Amygdala (tissue), 56 donors: ENCODE measurements at places on chromosomes 1 and 21.
A peak's percentile ranks its signal among the peaks of the same experiment; 100 is the strongest.

GRCh38 chr21:32929633-32930038 lies 96.1 kb upstream of the OLIG2 start:
- DNase-seq, result no peak

- no peak for DNase-seq
Measured at GRCh38 chr1:178368208-178368607, 128.6 kb downstream of the CLEC20A start.

GRCh38 chr1:211639475-211640300 lies 35.7 kb downstream of the NEK2 start:
- DNase-seq, result no peak

DNA sequence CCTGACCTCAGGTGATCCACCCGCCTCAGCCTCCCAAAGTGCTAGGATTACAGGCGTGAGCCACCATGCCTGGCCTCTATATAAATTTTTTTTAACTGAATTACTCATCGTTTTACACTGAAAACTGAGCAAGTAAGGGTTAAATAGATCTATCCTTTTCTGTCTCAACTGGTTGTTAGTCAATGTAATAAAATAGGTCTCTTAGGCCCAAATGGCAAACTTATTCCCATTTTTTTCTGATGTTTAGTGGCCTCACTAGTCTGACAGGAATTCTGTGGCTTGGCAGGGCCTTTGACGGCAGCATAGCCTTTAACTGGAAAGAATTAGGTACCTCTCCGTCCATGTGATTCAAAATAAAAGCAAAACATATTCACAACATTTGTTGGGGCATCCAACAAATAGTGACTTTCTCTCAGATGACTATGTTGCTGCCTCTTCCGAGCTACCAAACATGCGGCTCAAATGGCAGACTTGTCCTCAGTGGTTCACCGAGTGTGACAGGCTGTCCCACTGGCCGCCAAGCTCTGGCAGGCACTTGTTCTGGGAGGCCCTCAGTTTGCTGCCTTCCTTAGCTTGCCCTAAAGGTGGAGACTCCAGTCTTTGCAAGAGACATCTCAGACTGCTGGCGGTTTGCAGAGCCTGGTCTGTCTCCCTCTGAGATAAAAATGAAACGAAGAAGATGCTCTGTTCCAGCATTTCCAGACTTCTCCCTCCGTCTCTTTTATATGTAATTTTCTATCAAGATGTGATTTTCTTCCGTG lies 17.4 kb downstream of the ATP1A4 start:
- DNase-seq, result no peak

GRCh38 chr1:245512980-245513578 lies 358.3 kb downstream of the KIF26B start:
- no peak for DNase-seq

GRCh38 chr21:19026911-19027310 lies 623.3 kb upstream of the TMPRSS15 start:
- DNase-seq, result no peak

DNA sequence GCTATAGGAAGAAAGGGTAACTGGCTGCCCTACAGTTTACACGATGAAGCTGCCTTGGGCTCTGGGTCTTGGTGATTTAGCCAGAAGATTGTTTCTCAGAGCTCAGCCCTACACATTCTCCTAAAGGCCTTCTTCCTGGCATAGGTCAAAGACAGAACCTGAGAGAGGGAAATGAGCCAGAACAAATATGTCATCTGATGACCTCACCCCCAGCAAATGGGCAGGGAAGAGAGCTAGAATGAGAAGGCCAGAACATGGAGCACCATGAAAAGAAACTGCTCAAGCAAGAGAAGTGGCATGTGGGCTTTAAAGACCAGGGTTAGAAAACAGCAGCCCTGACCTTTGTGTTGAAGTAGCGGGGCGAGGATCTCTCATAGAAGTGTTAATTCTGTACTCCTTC lies 5.5 kb upstream of the ILDR2 start:
- DNase-seq, result no peak

- DNase-seq, result no peak
Measured at GRCh38 chr21:28227881-28228635, 764.6 kb downstream of the LTN1 start.

GRCh38 chr1:156080863-156081179 lies 1.4 kb downstream of the MEX3A start:
- DNase-seq, result no peak

DNA sequence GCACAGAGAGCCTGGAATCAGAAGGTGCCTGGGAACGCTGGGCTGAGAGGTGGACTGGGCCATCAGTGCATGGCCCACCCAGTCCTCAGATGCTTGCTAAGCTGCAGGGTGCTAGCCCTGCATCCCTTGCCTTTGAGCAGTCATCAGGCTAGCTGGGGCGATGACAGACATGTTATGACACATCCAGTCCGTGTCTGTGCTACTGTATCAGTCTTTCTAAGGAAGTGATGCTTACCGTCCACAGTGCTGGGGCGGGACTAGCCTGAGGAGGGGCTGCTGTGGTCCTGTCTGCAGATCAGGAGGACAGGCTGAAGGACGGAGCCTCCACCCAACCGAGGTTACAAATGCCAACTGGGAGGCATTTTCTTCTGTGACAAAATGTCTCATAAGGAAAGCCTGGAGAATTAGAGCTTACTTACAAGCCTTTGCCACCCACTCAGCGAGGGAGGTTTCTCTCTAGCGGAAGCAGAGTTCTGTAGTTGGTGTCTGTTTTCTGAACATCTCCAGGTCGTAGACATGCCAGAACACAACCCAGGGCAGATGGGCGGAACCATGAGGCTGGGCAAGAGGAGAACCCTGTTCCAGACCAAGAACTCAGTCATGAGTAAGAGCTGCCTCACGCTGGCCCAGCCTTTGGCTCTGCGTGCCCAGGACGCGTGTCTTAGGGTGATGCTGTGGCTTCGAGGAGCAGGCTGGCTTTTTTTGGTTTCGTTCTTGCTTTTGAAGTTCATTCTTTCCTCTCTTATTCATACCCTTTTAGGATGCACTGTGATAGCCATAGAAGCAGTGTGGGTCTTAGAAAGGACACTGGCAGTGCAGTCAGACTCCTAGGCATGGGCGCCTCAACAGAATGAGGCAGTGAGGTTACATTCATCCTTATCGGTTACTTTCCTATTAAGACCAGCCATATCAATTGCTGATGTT lies 14.3 kb downstream of the SLFNL1 start:
- DNase-seq, result no peak

DNA sequence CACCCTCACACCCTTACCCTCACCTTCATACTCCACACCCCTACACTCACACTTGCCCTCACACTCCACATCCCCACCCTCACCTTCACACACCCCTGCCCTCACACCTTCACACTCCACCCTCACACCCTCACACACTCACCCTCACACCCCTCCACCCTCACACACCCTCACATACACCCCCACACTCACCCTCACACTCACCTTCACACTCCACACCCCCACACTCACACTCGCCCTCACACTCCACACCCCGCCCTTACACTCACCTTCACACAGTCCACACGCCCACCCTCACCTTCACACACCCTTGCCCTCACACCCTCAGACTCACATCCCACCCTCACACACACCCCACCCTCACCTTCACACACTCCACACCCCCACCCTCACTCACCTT lies 43.6 kb upstream of the EDN2 start:
- DNase-seq, result no peak

- no peak for DNase-seq
Measured at GRCh38 chr21:42787613-42788012, 91.7 kb downstream of the WDR4 start.

DNA sequence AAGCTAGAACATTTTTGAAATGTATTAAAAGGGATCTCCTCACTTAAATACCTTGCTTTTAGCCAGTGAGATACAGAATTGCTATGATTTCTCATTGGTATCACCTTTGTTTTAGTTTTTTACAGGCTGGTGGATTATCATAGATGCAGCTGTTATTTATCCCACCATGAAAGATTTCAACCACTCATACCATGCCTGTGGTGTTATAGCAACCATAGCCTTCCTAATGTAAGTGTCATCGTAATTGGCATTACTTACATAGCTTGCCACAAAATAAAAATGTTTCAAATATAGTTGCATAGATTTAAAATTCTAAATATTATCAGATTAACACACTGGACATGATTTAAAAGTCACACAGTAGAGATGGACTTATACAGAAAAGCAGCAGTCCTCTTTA lies 4.7 kb downstream of the TMEM50A start:
- DNase-seq, result no peak

GRCh38 chr1:1906185-1907097 lies 8.6 kb upstream of the CALML6 start:
- DNase-seq, result peak; percentile 84

GRCh38 chr1:1165900-1166421 lies 7.7 kb upstream of the TTLL10 start:
- DNase-seq, result no peak

DNA sequence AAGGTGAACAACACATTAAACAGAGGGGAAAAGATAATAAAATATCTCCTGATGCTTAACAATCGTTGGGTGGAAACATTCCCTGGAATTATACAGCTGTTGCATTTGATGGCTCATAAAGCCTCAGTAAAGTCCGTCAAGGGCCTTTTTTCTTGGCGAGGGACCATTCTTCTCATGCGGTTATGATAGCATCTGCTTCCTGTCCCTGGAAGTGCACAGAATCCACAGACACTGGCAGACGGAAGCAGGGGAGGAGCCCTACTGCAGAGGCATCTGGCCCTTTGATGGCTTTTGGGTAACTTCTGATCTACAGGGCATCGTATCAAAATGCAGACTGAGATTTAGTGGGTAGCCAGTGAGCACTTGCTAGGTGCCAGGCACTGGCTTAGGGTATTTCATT lies 286.9 kb downstream of the KIF26B start:
- no peak for DNase-seq

DNA sequence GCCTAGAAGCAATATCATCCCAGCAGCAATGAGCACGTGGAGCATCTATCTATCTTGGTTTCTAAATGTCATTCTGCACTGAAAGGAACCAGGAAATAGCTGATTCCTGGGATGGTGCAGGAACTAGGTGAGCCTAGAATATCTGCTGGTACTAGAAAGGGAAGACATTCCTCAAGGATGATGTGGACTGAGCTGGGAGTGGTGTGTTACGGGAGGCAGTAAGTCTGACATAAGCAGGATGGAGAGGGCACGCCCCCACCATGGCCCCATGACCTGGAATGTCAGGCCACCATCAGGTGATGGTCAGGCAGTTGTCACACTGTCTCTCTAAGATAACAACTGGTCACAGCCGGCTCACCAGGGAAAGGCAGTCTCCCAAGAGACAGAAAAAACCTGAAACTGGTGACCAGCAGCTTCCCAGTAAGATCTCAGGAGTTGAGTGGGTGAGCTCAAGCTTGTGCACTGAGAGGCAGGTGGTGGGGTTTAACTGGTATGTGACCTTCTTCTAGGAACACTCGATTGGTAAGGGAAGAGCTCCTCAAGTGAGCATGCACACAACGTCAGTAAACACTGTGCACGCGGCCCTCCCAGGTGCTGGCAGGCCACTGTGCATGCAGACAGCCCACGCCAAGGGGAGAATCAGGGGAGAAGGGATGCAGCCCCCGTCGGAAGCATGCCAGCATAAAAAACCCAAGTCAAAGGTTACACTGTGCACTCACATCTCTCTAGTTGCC lies 148.7 kb downstream of the ADSS2 start:
- no peak for DNase-seq

DNA sequence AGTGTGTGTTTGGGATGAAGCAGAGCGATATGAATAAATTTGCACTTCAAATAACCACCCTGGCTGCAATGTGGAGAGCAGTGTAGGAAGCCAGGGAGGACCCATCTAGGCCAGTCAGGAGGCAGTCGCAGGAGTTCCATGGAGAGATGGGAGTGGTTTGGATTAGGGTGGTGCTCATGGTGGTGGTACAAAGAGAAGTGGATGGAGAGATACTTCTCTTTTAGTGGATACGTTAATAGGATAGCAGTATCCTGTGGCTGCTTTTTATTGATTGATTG lies 58.2 kb downstream of the MAN1C1 start:
- no peak for DNase-seq

DNA sequence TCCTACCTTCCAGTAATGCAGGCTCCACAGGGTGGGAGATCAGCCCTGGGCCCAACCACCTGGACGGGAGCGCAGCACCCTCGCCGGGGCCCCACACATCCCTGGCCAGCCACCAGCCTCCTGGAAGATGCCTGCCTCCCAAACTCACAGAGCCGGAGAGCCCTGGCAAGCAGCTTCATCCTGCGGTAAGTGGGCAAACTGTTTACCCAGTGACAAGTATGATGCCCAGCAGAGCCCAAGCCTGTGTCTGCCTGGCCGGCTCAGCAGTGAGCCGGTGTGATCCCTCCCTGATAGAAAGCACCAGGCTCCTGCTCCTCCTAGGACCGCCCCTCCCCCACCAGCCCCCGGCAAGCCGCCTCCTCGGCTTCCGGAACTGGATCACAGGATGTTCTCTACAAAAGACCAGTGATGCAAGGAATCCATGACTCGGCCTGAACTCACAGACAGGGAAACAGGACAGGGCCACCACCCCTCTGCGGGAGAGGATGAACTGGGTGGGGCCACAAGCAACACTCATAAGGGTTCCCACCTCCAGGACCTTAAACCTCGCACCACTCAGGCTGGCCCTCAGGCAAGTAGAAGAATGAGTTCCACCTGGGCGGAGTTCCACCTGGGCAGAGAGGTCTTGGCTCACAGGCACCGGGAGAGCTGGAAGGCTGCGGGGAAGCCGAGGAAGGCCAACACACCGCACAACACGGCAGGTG lies 7.9 kb downstream of the ACOT7 start:
- no peak for DNase-seq

DNA sequence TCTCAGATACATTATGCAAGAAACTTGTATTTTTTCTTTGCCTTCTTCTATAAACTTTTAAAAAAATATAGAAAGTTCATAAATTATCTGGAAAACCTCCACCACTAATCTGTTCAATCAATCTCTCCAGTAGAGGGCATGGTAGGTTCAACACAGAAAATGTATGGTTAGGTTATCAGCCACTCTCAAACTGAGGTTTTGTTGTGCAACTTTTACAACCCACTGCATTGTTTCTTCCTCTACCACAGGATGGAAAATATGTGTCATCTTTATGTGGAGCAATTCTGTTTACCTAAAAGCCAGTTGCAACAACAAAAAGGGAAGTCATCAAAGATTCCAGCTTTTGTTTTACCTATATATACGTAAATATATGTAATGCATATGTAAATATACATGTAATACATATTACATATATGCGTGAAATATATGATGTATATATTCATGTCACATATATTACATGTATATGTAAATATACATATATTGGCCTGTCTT lies 3.0 kb upstream of the RGS2 start:
- no peak for DNase-seq
